ENCODE measurements at places on chromosomes 16 and 17.

- no peak for DNase-seq
Observed at GRCh38 chr16:12087901-12088421, 111.4 kb downstream of the SNX29 start.

DNA sequence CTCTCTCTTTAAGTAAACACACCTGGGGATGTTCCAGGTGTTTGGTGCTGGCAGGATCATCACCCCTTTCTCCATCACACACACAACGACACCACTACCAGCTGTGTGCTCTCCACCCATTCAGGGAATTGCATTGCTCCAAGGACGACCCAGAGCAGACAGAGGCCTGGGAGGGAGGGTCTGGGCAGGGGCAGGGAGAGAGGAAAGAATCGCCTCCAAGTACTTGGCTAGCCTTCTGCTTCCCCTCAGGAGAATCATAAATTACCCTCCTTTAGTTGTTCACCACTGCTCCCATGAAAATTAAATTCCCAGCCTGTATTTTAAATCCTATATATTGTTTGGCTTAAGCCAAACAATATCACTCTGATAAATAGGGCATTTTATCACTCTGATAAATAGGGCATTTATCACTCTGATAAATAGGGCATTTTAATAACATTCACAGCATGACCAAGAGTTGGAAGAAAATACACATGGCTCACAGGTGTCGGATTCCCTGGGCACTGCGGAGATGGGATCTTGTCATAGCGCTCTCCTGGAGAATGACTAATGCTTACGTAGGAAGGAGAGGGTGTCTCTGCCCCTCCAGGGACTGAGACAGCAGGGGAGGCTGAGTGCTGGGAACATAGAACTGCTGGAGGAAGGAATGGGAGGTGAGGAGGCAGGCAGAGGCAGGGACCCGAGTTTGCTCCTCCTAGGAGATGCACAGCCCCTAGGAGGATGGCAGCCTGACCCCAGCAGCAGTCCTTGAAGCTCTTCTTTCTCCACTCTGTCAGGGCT is 673.6 kb downstream of the HS3ST4 start:
- DNase-seq: no peak

- DNase-seq: no peak
Observed at GRCh38 chr16:10613785-10614485, 33.5 kb upstream of the EMP2 start.

GRCh38 chr16:30488764-30489605 is 16.4 kb downstream of the ITGAL start:
- no peak for DNase-seq

- DNase-seq: no peak
Observed at GRCh38 chr16:560701-561412, 663 bp downstream of the PRR35 start.

- DNase-seq: no peak
Observed at GRCh38 chr17:50190293-50190602, 11.2 kb downstream of the COL1A1 start.

- DNase-seq: no peak
Observed at GRCh38 chr16:86215979-86216585, 294.2 kb upstream of the FOXF1 start.

GRCh38 chr17:8359769-8360168 is 16.7 kb downstream of the KRABD2 start:
- no peak for DNase-seq

- no peak for DNase-seq
Observed at GRCh38 chr17:82648742-82649331, 593 bp upstream of the WDR45B start.

- DNase-seq: no peak
Observed at GRCh38 chr17:79936050-79936449, 96.8 kb upstream of the CBX4 start.

GRCh38 chr17:58319173-58320162 is 9.1 kb downstream of the TSPOAP1 start:
- DNase-seq: no peak

DNA sequence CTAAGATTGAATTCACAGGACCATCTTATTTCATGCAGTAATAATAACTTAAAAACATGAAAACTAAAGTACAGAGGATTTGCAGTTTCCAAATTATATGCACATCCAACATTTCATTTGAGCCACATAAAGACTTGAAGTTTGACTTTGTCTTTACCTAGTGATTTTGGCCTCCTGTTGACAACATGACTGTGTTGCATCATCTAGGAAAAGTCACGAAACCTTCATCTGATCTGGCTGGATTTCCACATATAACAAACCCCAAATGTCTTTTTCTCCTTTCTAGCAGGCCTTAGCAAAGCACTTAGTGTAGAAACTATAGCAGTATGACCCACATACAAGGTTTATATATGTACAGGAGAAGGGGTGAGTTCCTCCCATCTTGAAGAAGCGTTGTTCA is 406.5 kb upstream of the CDH5 start:
- DNase-seq: no peak

Data from stimulated activated CD4-positive, alpha-beta T cell treated with anti-CD3 and anti-CD28 coated beads, TNF-alpha, amount 100 ng/mL, for 24 hours (primary cell).